Stimulated activated CD4-positive, alpha-beta T cell treated with anti-CD3 and anti-CD28 coated beads, Interleukin-4, amount 100 ng/mL, for 48 hours (primary cell): ENCODE measurements at places on chromosomes 1 and 21.

GRCh38 chr1:34865981-34866761 is 6.6 kb upstream of the SMIM12 start:
- peak; percentile 93 for DNase-seq

DNA sequence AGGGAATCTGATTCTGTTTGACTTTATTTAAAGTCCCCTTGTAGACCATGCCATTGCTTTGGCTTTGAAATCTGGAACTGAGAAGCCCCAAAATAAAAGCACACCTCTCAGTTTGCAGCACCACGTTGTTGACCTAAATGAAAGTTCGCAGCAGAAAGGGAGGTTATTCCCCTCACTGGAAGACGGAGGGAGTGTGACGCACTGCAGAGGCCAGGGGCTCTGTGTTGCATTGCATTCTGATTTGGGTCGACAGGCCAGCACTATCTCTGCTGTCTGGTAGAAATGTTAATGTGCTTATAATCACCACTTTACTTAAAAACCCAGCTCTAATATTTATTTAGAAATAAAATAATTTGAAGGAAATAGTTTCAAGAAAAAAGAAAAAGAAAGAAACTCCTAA is 675.2 kb upstream of the NR5A2 start:
- DNase-seq, result no peak

- DNase-seq, result no peak
These were observed 60.6 kb upstream of the EFHD2 start for GRCh38 chr1:15349133-15349532.

DNA sequence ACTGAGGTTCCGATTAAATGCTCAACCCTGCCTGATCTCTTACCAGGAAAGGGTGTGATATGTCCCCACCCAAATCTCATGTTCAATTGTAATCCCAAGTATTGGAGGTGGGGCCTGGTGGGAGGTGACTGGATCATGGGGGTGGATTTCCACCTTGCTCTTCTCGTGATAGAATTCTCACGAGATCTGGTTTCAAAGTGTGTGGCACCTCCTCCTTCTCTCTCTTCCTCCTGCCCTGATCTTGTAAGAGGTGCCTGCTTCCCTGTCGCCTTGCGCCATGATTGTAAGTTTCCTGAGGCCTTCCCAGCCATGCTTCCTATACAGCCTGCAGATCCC is 34.9 kb downstream of the RSPH1 start:
- no peak for DNase-seq

GRCh38 chr21:14241297-14241696 is 25.3 kb downstream of the RBM11 start:
- no peak for DNase-seq

DNA sequence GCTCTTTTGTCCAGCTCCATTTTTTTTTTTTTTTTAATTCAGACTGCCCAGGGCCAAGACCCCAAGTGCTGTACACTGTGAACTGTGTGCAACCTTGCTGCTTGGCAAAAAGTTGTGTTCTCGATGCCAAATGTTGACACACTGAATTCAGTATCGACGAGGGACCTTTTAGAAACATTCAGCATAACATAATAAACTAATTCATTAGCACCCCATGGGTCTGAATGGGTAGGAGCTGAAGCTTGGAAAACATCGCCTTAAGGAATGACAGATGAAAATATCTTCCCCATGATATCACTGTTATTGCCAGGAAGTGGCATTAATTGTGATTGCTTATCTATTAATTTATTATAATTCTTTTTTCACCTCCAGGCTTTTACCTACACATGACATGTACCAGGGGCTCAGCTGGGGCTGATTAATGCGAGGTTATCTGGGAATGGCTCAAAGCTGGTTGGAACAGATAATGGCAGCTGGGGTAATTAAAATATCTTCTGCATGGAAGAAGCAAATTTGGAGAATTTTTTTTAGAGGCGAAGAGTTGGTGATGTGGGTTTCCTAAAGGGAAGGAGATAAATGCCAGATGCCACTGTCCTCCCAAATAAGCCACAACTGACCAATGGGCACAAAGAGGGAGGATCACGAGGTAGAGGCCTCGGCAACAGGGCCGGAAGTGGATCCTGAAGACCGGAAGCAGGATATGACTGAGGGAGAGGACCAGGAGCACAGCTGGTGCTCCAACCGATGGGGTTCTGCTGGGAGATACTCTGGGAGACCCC is 169.3 kb downstream of the GRIK3 start:
- no peak for DNase-seq

DNA sequence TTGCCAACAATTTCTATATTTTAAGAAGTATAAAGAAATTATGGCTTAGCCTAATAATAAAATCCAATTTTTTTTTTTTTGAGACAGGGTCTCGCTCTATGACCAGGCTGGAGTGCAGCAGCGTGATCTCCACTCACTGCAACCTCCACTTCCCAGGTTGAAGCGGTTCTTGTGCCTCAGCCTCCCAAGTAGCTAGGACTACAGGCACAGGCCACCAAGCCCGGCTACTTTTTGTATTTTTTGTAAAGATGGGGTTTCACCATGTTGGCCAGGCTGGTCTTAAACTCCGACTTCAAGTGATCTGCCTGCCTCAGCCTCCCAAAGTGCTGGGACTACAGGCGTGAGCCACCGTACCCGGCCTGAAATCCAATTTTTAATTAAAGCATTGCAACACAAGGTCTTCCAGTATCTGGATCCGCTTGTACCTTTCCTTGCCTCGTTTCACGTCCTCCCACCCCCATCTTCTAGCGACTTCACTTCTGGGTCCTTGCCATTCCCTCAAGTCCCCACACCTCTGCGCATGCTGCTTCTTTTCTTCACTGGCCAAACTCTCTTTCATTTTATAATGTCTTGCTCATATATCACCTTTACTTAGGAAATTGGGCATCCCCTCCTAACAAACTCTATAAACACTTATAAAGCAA is 2.3 kb downstream of the FUBP1 start:
- no peak for DNase-seq

GRCh38 chr1:217049081-217049480 is 325.9 kb upstream of the ESRRG start:
- DNase-seq, result no peak

GRCh38 chr1:43976890-43977289 is 2.1 kb upstream of the B4GALT2 start:
- no peak for DNase-seq

GRCh38 chr1:164511001-164511705 is 47.8 kb upstream of the PBX1 start:
- DNase-seq, result no peak

DNA sequence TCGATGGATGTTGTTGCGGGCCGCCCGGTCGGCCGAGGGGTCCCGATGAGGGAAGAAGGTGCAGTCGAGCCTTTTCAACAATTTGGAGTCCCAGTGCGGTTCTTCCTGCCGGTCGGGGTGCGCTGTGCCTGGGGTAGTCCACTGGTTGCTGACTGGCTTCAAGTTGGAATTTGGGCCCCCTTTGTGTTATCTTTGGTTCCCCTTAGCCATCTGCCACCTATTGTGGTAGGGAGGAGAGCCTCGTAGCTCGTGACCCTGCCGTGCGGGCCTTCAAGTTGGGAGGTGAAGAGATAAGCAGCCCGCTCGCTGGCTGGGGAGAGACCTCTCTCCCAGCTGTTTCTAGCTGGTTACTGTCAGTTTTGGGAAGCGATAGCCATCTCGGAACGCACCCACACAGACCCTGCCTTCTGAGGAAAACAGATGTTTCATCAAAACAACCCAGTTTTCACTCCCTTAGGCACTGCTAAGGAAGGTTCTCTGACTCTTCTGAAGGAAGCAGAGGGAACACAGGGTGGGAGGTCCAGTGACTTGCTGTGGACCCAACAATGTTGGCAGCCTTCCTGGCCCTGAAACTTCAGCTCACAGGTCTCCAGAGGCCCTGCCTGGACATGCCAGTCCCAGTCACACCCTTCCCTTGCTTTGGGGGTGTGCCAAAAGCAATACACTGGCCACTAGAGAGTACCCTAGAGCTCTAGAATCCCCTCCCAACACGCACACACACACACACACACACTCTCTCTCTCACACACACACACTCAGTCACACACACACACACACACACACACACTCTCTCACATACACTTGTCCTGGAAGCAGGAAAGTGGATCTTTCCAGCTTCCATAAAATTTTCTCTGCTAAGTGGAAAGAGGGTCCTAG is 1.0 kb downstream of the BTG2 start:
- DNase-seq, result no peak

DNA sequence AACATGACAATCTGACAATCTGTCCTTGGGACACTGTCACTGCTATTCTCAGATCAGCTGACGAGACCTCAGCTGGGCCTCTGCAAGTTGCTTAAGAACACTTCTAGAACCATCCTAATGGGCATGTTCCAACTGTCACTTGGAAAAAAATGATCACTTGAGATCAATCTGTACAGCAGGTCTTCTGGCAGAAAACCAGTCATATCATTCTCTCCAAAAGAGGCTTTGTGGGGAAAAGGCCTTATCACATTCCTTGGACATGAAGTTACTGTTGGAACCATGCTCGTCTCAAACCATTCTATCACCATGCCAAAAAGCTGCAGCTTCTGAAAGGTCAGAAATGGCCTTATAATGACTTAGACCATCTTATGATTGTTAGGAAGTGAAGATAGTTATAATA is 744.2 kb downstream of the USP25 start:
- DNase-seq, result no peak

DNA sequence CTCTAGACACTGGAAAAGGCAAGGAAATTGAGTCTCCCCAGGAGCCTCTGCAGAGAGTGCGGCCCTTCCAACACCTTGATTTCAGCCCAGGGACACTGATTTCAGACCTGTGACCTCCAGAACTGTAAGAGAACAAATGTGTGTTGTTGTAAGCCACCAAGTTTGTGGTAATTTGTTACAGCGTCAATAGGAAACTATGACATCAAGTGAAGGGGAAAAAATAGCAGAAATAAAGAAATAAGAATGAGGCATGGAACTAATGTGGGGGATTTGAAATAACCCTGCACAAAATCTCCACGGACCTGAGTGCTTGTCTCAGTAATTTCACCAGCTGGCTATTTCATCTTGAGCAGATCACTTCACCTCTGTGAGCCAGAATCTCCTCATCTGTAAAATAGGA is 227.8 kb upstream of the JUN start:
- DNase-seq, result no peak

DNA sequence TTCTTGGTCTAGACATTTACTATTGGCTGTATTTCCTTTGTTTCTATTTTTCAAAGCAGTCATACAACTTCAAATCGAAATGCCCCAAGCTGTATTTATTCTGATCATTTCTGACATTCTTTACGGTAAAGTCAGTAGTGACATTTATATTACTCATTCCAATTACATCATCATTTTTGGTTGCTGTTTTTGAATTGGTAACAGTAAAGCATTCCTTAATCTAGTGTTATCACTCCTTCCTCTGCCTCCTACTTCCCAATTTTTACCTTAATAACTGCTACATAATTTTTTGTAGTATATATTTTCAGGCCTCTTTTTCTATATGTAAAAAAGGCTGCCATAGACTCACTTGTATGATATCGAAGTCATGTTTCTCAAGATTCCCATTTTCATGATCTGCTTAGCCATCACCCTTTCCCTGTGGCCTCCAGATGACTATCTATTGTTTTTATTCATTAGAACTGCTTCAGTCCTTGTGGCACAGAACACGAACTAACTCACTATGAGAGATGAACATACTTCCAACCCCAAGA is 167.2 kb downstream of the RUNX1 start:
- DNase-seq, result no peak

DNA sequence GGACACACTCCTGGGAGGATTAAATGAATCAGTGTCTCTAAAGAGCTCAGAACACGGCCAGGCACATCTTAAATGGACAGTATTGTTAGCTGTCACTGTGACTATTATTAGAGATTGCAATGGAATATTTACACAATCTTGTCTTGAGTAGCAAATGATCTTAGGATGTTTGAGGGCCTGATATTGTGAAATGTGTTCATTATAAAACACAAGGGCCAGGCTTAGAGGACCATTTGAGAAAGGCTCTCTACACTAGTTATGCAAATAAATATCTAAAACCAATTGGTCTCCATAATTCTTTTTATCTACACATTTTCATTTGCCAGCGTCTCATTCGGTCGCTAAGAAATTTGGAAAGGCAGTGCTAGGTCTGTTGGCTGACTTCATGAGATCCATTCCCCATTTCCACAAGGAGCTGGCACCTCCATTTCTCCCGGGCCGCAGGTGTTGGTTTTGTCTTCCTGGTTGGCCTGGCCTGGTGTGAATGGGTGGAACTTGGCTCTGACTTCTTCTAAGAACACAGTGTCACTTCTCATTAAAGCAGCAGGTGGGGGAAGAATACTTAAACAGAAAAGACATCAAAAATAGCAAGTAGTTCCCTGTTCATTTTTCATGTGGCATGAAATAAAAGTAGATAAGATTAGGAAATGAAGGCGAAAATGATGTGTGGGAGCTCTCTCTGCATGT is 56.0 kb upstream of the PLXNA2 start:
- no peak for DNase-seq

GRCh38 chr1:226965581-226966440 is 25.7 kb downstream of the COQ8A start:
- no peak for DNase-seq
